ENCODE measurements at places on chromosomes 1 and 21.

GRCh38 chr21:15034126-15034853 lies 30.5 kb downstream of the NRIP1 start:
- no peak for DNase-seq

DNA sequence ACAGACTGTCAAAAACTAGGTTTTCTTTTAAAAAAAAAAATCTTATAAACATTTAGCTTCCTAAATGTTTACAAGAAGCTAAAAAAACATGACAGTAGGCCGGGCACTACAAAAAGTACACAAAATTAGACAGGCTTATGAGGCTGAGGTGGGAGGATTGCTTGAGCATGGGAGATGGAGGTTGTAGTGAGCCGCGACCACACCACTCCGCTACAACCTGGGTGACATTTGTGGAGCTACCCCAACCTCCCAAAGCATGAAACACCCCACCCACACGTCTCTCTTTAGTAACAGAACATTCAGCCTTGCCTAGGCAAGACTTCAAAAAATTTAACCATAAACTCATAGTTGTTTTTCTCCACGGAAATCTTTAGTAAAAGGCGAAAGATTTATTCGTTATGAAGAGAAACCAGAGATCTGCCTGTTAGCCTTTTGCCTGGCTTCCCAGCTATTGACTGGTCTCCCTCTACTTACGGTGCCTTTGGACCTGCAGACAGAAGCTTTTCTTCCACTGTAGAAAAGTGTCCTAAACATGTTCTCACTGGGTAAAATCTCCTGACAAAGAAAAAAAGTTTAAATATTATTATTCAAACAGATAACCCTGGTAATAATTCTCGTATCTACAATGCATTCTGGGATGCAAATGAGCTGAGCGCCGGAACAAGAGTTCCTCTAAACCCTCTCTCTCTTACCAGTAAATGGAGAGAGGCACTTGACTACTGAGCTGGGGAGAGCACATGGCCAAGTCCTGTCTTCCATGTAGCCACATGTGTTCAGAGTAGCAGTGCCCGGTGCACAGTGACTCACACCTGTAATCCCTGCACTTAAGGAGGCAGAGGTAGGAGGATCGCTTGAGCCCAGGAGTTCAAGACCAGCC lies 9.2 kb downstream of the RNU5D-1 start:
- DNase-seq: peak; percentile 99

- no peak for DNase-seq
These were observed 24.6 kb upstream of the PLPPR4 start for GRCh38 chr1:99239690-99240089.

DNA sequence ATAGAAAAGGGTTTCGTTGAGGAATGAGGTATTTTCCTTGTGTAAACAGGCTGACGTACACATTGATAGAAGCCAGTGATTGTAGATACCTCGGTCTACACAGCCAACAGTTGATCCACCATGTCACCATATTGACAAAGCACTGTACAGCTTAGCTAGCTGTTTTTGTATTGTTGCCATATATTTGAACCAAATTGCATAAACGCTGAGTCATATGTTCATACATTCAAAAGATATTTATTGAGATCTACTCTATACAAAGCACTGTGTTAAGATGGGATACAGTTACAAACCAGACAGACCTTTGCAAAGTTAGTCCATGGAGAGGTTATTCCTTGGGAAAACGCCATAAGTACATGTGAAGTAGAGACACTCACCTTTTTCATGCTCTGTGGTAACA lies 132.4 kb upstream of the ATP1B1 start:
- DNase-seq: no peak
